HS-5 (cell line): ENCODE measurements at places on chromosomes 2 and 18.

DNA sequence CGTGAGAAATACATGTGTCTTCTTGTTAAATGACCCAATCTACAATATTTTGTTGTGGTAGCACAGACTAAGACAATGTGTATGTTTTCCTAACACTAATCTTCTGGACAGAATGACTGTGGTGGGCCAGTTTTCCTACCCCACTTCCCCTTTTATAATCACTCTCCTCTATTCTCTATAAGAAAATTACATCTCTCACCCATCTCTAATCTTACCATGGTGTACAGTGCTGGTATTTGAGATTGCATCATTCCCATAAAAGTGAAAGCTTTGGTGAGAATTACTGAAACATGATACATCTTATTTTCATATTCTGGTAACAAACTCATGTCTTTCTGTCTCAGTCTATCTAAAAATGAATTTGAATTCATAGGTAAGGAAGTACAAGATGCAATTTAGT is 40.5 kb downstream of the CAVIN2 start:
- no peak for DNase-seq

GRCh38 chr2:239625971-239626734 is 225.3 kb upstream of the HDAC4 start:
- DNase-seq, result no peak

DNA sequence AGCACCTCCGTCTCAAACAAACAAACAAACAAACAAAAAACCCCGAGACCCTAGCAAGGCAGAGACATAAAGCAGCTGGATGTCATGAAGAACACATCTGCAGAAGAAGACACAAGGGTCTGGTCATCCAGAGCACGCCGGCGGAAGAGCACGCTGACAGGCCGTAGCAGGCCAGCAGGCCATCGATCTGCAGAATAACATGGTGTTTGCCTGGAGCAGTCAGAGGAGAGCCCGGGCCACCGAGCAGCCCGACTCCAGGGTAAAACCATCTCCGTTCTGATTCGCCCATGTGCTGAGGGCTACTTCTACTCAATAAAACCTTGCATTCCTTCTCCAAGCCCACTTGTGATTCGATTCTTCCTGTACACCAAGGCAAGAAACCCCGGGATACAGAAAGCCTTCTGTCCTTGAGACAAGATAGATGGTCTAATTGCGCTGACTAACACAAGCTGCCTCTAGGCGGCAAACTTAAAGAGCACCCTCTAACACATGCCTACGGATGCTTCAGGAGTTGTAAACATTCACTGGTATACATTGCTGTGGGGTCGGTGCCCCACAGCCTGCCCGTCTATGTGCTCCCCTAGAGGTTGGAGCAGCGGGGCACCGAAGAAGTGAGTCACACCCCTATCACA is 549.8 kb upstream of the NRXN1 start:
- no peak for DNase-seq

DNA sequence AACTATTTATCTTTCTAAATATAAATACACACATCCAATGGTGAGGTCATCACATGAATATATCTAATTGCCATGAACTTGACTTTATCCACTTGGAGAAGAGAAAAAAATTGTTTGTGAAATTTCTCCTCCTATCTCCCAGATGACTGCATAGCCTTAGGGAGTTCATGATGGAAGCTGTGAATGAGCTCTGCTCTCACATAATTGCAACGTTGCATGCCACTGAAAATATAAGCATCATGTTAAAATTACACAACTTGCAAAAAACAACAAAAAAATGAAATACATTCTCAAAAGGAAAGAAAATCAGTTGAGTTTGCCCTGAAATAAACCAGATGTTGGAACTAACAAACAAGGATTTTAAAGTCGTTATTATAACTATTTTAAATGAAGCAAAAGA is 50.6 kb upstream of the OSR1 start:
- DNase-seq, result no peak

DNA sequence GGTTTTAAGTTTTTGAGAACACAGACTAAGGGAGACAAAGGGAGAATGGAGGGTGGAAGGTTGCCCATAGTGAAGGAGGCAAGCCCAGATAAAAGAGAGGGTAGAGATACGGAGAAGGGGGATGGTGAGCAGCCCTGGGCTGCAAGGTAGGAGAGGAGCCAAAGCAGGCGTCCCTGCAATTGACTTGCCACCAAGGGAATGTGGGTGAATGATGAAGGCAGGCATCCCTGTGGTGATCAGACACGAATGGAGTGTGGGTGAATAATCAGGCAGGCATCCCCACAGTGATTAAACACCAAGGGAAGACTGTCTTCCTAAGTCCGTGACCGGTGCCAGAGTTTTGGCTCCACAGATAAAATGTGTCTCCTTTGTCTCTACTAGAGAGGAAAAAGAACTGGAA is 16.5 kb upstream of the ALPK2 start:
- no peak for DNase-seq

- DNase-seq, result no peak
These were observed 17.2 kb downstream of the EIF4E2 start for GRCh38 chr2:232567721-232568120.

DNA sequence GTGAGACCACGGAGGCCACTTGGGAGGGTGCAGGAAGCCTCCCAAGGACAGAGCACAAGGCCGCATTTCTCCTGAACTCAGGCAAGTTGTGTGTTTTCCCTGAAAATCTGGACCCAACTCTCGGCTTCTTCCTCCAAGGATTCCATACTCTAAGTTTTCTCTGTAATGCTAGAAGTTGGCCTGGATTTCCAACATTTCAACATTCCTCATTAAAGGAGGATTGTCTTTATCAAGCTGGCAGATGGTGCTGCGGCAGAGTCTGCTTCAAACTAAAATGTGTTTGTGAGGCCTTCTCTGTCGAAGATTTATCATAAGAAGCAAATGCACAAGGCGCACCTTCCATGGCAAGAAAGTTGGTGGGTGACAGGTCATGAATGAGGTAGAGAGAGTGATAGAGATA is 94.4 kb upstream of the SATB2 start:
- DNase-seq, result no peak

DNA sequence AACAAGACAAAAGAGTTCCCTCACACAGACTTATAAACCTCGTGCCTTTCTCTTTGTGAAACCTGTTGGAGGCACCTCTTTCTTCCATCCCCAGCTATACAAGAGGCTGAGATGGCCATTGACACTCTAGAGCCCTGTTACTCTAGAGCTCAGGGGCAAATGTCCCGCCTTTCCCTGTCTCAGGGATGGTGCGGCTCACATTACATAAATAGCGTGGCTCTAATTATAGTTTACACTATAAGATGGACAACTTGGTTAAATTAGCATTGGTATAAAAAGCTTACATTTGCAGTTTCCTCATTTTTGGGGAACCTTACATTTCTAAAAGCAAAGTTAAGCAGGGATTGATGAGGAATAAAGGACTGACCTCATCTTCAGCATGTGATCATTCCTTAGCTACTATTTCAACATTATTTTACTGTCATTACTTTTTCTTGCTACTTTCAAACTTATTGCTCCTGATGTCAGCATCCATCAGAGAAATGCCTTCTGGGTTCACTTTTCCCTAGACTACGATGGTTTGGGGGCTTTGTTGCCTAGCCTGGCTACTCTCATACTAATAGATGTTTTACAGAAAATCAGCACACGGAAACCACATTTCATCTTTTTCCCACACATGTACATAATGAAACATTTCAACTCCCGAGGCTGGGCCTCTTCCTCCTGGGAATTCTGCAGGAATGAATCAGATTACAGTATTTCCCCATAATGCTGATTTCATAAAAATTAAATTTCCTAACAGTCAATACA is 40.4 kb downstream of the FTCDNL1 start:
- peak; percentile 91 for DNase-seq

DNA sequence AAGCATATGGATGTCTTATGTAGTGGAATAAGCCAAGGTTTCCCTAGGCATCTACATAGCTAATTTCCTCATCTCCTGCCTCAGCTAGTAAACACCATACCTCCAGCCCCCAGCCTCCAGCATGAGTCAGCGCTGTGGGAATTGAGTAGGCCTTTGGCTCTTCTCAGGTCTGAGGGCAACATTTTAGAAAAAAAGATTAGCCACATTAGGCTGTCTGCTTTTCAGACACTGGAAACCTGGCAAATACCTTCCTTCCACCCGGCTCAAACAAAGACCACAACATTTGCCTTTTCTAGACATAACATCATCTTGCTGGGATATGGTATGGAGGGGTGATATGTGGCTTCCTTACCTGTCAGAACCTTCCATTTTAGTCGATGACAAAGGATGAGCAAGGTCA is 6.1 kb upstream of the CCDC195 start:
- DNase-seq, result no peak

GRCh38 chr2:182077448-182078142 is 91.9 kb downstream of the PPP1R1C start:
- peak; percentile 79 for DNase-seq

GRCh38 chr2:26613241-26614215 is 27.6 kb downstream of the CIB4 start:
- DNase-seq, result no peak

- DNase-seq, result no peak
These were observed 707 bp upstream of the DGUOK start for GRCh38 chr2:73925853-73926492.

DNA sequence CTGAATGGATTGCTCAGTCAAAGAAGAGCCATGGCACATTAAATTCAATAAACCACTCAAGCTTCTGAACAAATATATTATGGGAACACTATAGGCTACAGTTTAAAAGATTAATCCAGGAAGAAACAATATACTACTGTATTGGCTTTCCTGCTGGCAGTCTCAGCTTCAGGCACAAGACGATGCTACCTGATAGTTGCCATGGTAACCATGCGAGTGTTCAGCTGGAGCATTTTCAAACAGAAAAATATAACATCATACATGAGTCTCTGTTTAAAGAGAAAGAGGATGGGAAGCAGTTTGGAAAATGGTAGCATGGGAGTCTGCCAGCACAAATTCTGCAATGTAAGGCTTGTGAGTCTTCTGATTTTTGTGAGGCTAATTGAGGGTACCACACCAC is 65.9 kb upstream of the CPO start:
- DNase-seq, result no peak

- no peak for DNase-seq
These were observed 24.7 kb downstream of the B4GALT6 start for GRCh38 chr18:31659576-31660177.

DNA sequence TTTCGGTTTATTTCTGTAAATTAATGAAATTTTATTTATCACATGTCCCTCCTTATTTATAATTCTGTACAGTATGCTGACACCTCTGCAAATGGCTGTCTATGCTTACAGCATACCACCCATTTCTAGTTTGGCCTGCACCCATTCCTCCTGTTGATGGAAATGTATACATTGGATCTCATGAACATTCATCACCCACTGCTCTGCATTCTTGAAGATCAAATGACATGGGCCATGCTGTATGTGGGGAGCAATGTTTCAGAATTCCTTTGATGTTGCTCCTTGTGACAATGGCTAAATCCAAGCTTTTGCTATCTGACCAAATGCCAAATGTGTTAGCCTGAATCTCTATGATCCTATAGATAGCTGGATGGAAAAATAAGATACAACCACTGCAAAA is 55.3 kb upstream of the ITGB6 start:
- DNase-seq, result no peak

DNA sequence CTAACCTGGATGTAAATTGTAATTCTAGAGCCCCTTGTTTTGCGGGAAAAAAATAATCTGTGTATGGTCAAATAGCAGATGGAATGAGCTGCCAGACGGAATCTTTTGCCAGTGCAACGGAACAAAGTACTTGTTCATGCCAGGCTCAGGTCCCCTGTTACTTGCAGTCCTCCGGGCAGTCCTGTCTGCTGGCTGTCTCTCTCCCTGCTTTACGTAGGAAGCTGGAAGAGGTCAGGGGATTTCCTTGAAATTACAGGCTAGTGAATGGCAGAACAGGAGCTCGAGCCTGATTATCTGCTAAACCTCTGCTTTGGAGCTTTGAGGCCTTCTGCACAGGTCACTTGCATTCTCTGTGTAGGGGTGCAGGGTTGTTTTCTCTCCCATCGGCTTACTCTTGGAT is 54.8 kb downstream of the LRRFIP1 start:
- no peak for DNase-seq

DNA sequence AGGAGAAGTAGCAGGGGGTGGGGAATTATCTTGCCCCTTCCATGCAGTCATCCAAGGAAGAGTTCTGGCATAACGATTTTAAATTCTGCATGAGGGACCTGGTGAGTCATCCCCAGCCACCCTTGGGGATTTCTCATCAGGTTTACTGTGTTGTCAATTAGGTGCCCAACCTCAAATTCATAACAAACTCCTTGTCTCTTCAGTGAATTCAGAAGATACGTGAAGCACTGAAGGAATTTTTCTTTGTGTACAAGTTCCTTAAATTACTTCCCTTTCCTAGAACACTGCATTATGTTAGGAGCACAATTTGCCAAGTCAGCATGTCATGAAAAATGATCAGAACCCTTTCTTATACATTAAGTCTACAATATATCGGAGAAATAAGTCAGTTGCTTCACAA is 70.8 kb upstream of the NOSTRIN start:
- DNase-seq, result no peak

DNA sequence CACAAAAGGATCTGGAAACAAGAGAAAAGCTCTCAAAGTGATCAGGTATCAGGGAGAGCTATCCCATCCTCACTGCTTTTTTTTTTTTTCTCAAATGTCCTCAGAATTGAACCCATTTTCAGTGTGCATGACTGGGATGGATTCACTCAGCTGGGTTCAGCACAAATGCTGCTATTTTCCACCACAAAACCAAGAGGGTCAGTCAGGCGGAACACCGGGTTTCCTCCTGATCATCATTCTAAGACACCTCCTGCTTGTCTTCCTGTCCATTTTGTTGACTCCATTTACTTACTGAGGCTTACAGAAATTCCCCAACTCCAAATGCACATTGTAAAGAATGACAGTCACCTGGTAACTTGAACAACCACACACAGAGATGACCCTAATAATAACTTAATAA is 39.9 kb downstream of the CYRIA start:
- DNase-seq, result no peak

- no peak for DNase-seq
These were observed 17.3 kb upstream of the MTX2 start for GRCh38 chr2:176251928-176252327.

DNA sequence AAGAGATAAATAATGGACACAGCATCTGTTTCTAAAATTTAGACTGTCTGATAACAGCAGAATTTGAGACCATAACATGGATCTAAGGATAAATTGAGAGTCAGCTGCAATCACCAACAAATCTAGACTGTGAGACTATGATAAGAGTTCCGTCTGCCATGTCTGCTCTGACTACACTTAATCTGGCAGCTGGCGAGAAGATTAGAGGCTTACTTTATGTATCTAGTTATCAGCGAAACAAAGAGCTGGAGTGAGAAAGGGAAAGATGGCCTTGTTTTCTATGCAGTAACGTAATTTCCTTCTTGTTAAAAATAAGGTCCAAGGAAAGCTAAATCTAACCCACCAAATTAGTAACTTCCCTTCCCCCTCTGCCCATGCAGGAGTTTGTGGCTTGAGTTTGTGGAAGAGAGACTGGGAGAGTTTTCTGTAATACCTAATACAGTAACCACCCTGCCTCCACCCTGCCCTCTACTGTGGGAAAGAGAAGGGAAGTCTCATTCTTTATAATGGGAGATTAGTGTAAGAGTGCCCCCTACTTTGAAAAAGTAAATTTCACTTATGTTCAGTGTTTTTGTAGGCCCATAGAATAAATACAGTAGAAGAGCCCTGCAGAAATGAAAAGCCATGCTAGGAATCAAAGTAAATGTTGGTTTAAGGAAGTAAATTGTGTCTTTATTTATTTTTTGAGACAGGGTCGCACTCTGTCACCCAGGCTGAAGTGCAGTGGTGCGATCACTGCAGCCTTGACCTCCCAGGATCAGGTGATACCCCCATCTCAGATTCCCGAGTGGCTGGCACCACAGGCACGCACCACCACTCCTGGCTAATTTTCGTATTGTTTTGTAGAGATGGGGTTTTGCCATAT is 27.5 kb downstream of the EML4 start:
- DNase-seq, result no peak
